ENCODE measurements at places on chromosomes 3 and 15. TPM values are rescaled to one million over a fixed set of nuclear protein-coding genes. Genes with fewer than 3 reads are reported as not detected.

GRCh38 chr15:48888836-48889235 is 10.9 kb downstream of the EID1 start:
- H3K27ac ChIP-seq: no peak overlapping the region
- no peaks in the 10 kb centered on the region for H3K4me1 ChIP-seq
- no peaks in the 10 kb centered on the region for H3K27me3 ChIP-seq
- H3K36me3 ChIP-seq: no peaks in the 10 kb centered on the region
- DNase-seq: no peak

- H3K4me1 ChIP-seq: no peaks in the 10 kb centered on the region
- DNase-seq: no peak
- no peak overlapping the region for H3K27ac ChIP-seq
- no peak overlapping the region for H3K4me3 ChIP-seq
- H3K27me3 ChIP-seq: no peaks in the 10 kb centered on the region
- H3K36me3 ChIP-seq: no peaks in the 10 kb centered on the region
Observed at GRCh38 chr3:147924755-147925154, 515.6 kb downstream of the ZIC1 start.

DNA sequence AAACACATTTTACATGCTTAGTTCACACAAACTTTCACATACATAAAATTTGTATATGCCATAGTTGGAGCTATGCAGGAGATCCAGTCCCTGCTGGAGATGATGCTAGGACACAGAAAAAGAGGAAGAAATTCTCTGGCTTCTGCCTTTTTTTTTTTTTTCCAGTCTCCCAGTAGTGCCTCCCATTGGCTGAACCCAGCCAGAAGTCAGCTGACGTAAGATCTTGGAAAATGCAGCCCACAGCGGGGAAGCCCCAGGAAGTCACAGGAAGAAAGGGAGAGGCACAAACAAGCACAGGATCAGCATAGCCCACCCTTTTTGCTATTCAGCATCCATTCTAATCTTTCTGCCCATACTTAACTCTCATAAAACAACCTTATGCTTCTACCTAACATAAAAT is 38.5 kb downstream of the SCN11A start:
- H3K27ac ChIP-seq: no peak overlapping the region
- DNase-seq: no peak
- no peaks in the 10 kb centered on the region for H3K27me3 ChIP-seq
- H3K4me3 ChIP-seq: no peak overlapping the region
- H3K36me3 ChIP-seq: no peaks in the 10 kb centered on the region

DNA sequence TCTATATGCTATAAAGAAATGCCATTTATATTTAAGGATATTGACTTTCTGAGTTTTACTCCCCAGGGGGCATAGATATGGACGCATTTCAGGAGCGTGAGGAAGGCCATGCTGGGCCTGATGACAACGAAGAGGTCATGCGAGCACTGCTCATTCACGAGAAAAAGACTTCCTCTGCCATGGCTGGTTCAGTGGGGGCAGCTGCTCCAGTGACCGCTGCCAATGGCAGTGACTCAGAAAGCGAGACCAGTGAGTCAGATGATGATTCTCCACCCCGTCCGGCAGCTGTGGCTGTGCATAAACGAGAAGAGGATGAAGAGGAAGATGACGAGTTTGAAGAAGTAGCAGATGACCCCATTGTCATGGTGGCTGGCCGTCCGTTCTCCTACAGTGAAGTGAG is 38.4 kb downstream of the GTF2E1 start:
- no peak overlapping the region for H3K27ac ChIP-seq
- H3K36me3 ChIP-seq: peaks cover 4% of the 10 kb centered on the region
- DNase-seq: no peak
- no peak overlapping the region for H3K4me3 ChIP-seq

DNA sequence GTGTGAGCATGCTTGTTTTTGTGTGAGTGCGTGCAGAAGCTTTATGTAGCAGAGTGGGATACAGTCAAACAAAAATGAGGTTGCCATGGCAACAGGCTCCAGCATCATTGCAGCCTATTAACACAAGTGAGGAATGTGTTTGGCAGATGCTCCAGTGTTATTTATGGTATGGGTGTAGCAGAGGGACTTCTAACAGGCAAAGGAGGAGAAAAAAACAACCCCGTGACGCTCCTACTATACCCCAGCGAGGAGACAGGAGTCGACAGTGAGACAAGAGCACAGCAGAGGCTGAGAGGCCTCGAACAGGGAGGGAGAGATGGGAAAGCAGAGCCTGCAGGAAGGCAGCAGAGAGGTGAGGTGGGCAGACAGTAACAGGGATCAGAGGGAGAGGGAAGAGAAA is 4.9 kb downstream of the ADCY5 start:
- DNase-seq: no peak
- peaks cover 12% of the 10 kb centered on the region for H3K27me3 ChIP-seq
- peaks cover 6% of the 10 kb centered on the region for H3K4me1 ChIP-seq
- no peak overlapping the region for H3K4me3 ChIP-seq
- H3K36me3 ChIP-seq: no peaks in the 10 kb centered on the region

- no peak for DNase-seq
- no peak overlapping the region for H3K4me3 ChIP-seq
- H3K27me3 ChIP-seq: no peaks in the 10 kb centered on the region
Observed at GRCh38 chr15:55535436-55535835, 27.4 kb upstream of the DNAAF4 start.

DNA sequence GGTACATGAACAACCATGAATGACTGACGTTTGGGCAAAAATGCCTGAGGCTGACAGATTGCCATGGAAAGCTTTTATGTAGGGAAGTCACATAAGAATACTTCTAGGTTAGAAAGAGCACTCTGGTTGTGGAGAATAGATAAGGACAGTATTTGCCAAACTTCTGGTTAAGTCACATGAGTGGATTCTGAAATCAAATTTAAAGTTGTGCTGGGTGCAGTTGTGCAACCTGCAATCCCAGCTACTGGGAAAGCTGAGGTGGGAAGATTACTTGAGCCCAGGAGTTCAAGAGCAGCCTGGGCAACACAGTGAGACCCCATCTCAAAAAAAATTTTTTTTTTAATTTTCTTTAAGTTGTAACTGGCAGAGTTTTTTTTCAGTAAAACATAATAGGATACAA is 7.2 kb upstream of the ZNF148 start:
- peaks cover 4% of the 10 kb centered on the region for H3K4me1 ChIP-seq
- no peak overlapping the region for H3K4me3 ChIP-seq
- H3K27ac ChIP-seq: no peak overlapping the region
- H3K27me3 ChIP-seq: no peaks in the 10 kb centered on the region

GRCh38 chr3:46036191-46036590 is 8.9 kb upstream of the XCR1 start:
- H3K4me3 ChIP-seq: no peak overlapping the region
- no peak overlapping the region for H3K27ac ChIP-seq
- no peaks in the 10 kb centered on the region for H3K4me1 ChIP-seq
- no peaks in the 10 kb centered on the region for H3K27me3 ChIP-seq

DNA sequence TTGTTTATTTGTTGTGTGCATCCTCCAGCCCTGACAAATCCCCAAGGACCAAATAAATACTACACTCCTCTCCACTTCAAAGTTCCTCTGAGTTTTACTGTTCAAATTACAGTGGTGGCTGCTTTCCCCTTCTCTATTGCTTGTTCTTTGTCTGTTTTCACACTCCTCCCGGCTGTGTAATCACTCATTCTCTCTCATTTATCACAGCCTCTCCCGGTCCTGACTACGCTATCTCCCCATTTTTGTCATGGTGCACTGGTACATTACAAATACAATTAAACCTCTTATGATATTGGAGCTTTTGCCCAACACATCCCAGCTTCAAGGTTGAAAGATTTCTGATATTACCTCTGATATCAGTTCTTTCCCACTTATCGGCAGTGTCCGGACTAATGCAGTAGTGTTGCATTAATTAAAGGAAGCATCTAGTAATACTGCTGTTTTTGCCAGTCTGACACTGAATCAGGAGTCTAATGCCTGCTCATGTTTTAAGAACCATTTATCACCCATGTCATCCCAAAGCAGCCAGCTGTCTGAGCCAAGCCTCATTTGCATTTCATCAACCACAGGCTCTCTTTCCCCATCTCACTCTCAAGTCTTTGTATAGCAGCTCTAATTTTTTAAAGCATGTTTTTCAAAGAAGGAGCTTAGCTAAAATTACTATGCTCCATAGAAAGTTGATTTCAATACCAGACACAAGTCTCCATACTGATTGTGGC is 740.5 kb downstream of the ROBO2 start:
- H3K27me3 ChIP-seq: no peaks in the 10 kb centered on the region
- H3K27ac ChIP-seq: no peak overlapping the region

GRCh38 chr3:34132069-34132692 is 333.8 kb downstream of the PDCD6IP start:
- no peaks in the 10 kb centered on the region for H3K27me3 ChIP-seq
- no peak overlapping the region for H3K27ac ChIP-seq
- no peak overlapping the region for H3K4me3 ChIP-seq
- H3K4me1 ChIP-seq: no peaks in the 10 kb centered on the region

DNA sequence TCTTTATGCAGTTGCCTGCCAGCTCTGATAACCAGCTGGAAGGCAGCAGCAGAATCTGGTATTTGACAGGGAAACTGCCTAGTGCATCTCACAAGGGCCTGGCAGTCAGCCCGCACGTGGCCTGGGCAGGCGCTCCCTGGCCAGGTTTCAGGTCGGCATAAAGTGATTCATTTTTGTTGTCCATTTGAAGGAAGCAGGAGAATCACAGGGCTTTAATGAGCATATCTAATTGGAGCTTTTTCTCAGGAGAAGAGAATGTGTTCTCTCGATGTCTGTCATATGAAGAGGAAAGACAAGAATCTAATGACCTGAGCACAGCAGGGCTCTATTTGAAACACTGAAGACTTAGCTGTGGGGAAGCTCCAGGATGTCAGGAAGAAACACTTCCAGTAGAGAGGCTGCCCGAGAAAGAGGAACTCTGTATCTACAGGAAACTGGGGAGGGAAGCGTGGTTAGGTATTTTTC is 98.8 kb upstream of the MB21D2 start:
- no peaks in the 10 kb centered on the region for H3K36me3 ChIP-seq
- H3K4me3 ChIP-seq: no peak overlapping the region
- no peak overlapping the region for H3K27ac ChIP-seq

DNA sequence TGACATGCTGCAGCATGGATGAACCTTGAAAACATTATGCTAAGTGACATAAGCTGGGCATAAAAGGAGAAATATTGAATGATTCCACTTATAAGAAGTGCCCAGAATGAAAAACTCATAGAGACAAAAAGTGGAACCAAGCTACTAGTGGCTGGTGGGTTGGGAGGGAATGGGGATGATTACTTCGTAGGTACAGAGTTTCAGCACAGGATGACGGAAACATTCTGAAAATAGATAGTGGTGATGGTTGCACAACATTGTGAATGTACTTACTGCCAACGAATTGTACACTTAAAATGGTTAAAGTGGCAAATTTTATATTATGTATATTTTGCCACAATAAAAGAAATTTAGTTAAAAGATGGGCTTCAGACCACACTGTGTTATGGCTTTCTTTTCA is 93.6 kb downstream of the RPLP1 start:
- H3K27me3 ChIP-seq: no peaks in the 10 kb centered on the region
- H3K27ac ChIP-seq: no peak overlapping the region
- DNase-seq: no peak
- no peaks in the 10 kb centered on the region for H3K36me3 ChIP-seq
- H3K4me1 ChIP-seq: no peaks in the 10 kb centered on the region

- no peaks in the 10 kb centered on the region for H3K27me3 ChIP-seq
- peaks cover 22% of the 10 kb centered on the region for H3K4me1 ChIP-seq
- no peak overlapping the region for H3K27ac ChIP-seq
Observed at GRCh38 chr3:71022551-71023335, 560.8 kb downstream of the FOXP1 start.

DNA sequence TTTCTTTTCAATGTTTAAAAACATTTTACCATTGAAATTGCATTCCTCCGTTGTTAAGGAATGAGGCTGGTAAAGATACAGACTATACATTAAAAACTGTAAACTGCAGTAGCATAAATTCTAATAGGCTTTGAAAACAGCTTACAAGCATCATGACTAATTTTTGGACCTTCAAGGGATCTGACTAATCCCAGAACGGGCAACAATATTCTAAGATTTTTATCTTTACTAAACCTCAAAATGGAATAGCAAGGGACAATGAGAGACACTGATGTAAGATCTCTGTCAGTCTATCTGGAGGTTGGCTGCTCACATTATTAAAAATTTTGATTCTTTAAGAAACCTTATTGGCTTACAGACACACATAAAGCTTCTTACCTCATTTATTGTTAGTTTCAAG is 74.7 kb downstream of the BTD start:
- no peak overlapping the region for H3K4me3 ChIP-seq
- peaks cover 49% of the 10 kb centered on the region for H3K36me3 ChIP-seq
- DNase-seq: no peak
- no peaks in the 10 kb centered on the region for H3K4me1 ChIP-seq
- no peaks in the 10 kb centered on the region for H3K27me3 ChIP-seq

DNA sequence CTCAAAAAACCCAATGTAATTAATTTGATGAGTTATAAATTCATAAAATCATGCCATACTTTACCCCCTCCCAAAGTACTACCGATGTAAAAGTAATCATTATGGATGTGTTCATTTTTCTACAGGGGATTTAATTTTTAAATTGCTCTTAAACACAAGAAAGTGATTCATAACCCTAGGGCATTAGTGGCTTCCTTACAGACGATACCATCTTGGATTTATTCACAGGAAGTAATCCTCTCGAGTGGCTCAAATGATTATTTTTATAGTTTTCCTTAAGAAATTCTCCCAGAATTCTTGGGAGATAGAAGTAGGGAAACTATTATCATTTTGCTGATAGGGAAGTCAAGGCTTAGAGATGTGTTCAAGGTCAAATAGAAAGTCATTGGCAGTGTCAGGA is 80.9 kb downstream of the PEX5L start:
- DNase-seq: no peak
- H3K4me3 ChIP-seq: no peak overlapping the region
- H3K4me1 ChIP-seq: peaks cover 20% of the 10 kb centered on the region
- no peaks in the 10 kb centered on the region for H3K36me3 ChIP-seq
- H3K27me3 ChIP-seq: peaks cover 11% of the 10 kb centered on the region

CLRN1 gene
- not detected for polyA plus RNA-seq

GHRL gene
- polyA plus RNA-seq: 3.0 TPM

CHRNB4 gene
- not detected for polyA plus RNA-seq
